ENCODE measurements at places on chromosomes 12 and 14. TPM values are rescaled to one million over a fixed set of nuclear protein-coding genes. Genes with fewer than 3 reads are reported as not detected.

The FAIM2 gene
- total RNA-seq: not detected

The ERO1A gene
- 118 TPM for total RNA-seq

The GUCY2C gene
- total RNA-seq: not detected

The CDCA3 gene
- total RNA-seq: 63.0 TPM

The TAS2R31 gene
- 1.7 TPM for total RNA-seq

The SLC25A47 gene
- total RNA-seq: 0.17 TPM

The GALNT9 gene
- 2.6 TPM for total RNA-seq

GRCh38 chr12:115306380-115306779 is 622.4 kb upstream of the TBX3 start:
- H3K4me1 ChIP-seq: no peaks in the 10 kb centered on the region
- no peak overlapping the region for H3K27ac ChIP-seq
- no peaks in the 10 kb centered on the region for H3K36me3 ChIP-seq
- H3K4me3 ChIP-seq: no peak overlapping the region
- no peak for DNase-seq

DNA sequence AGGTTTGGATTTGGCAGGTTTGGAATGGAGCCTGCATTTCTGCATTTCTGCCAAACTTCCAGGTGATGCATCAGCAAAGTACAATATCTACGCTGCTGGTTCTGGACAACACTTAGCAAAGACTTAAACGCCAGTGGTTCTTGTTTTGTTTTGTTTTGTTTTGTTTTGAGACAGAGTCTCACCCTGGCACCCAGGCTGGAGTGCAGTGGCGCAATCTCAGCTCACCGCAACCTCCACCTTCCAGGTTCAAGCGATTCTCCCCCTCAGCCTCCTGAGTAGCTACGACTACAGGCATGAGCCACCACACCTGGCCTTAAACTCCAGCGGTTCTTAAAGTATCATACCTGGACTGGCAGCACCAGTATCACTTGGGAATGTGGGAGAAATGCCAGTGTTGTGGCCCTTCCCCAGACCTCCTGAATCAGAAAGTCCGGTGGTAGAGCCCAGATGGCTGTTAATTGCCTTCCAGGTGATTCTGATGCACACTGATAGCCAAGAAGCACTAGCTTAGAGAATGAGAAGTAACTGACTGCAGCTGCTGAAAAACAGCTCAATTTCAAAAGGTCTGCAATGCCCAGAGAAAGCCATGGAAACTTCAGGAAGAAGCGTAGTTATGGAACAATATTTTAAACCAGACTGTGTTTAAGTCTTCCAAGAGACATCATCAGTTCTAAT is 114.8 kb upstream of the FOXN3 start:
- H3K4me3 ChIP-seq: no peak overlapping the region
- H3K4me1 ChIP-seq: no peaks in the 10 kb centered on the region
- DNase-seq: no peak
- H3K36me3 ChIP-seq: no peaks in the 10 kb centered on the region
- no peak overlapping the region for H3K27ac ChIP-seq

DNA sequence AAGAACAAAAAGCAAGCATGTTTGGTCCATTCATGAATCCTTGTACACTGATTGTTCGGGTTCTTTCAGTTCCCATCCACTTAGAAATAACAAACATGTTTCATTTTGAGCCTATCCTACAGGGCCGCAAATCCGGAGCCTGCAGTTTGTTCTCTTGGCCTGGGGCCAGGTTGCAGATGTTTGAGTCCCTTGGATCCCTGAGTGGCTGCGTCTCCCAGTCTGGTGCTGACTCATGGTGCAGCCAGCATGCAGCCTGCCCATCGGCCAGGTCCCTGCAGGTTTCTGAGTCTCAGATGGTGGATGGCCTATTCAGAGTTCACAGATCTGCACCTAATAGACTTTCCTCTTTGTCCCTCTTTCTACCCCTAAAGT is 1.9 kb upstream of the DYNC1H1 start:
- no peak overlapping the region for H3K27ac ChIP-seq
- peak; percentile 21 for DNase-seq
- no peak overlapping the region for H3K4me3 ChIP-seq
- peaks cover 49% of the 10 kb centered on the region for H3K4me1 ChIP-seq

DNA sequence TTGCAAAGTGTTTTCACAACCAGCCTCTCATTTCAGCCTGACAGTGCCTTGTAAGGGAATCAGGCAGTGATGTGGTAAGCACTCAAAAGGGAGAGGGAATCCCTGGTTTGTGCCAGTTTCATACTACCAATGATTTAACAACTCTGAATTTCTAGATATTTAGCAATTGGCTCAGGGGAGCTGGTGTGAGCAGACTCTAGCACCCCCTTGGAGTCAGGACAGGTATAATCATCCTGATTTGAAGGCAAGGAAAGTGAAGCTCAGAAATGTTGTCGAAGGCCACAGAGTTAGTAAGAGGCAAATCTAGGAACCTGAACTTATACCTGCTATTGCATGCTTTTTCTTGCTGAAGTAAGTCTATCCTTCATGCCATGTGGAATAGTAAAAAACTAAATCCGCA is 63.1 kb upstream of the DACT1 start:
- H3K27ac ChIP-seq: no peak overlapping the region
- no peaks in the 10 kb centered on the region for H3K36me3 ChIP-seq
- DNase-seq: no peak
- H3K4me3 ChIP-seq: no peak overlapping the region
- H3K27me3 ChIP-seq: no peaks in the 10 kb centered on the region
- H3K4me1 ChIP-seq: no peaks in the 10 kb centered on the region

DNA sequence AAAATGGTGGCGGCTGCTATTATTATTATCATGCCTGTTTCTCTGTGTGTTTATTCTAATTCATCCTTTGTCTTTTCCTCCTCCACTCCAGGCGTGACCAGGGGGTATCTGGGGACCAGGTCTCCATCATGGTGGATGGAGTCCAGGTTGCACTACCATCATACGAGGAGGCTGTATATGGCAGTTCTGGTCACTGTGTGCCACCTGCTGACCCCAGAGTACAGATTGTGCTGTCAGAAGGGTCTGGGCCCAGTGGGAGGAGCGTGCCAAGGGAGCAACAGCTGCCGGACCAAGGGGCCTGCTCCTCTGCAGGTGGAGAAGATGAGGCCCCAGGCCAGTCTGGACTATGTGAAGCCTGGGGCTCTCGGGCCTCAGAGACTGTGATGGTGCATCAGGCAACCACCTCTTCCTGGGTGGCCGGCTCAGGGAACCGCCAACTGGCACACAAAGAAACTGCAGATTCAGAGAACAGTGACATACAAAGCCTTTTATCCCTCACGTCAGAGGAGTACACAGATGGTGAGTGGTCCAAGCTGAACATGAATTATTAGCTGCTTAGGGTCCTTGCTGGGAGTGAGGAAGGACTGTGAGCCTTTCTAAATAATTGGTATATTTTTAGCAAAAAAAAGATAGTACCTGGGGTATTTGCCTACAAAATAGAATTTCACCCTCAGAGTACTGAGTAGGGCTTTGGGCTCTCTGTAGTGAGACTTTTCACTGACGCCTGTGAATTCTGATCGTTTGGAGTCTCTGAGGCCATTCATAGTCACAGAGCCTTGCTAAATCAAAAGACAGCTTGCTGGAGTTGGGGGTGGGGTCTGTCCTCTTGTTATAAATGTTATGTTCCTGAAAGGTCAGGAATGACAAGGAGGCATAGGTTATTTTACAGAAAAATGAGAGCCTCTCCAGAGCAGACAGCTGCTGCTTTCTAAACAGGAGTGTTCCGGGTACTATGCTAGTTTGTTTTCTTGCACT is 58.1 kb upstream of the SRSF5 start:
- H3K4me1 ChIP-seq: peaks cover 15% of the 10 kb centered on the region
- no peaks in the 10 kb centered on the region for H3K27me3 ChIP-seq
- DNase-seq: no peak
- no peaks in the 10 kb centered on the region for H3K36me3 ChIP-seq

GRCh38 chr14:104858811-104859426 is 6.1 kb upstream of the CEP170B start:
- H3K27ac ChIP-seq: no peak overlapping the region
- H3K36me3 ChIP-seq: no peaks in the 10 kb centered on the region
- peaks cover 5% of the 10 kb centered on the region for H3K4me1 ChIP-seq
- no peak overlapping the region for H3K4me3 ChIP-seq

DNA sequence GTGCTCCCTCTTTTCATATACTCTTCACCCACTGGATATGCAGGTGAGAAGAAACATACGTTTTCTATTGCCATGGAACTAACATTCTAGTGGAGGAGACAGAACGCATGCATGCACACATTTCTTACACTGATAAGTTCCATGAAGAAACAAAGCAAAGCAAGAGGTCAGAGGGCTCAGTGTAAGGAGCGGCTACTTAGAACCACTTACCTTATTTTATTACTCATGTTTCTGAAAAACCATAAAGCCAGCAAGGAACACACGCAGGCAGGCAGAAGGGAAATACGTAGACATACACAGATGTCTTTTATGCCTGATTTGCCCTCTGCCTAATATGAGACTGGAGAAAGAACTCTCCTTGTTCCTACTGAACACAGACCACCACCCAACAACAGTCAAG is 362.9 kb downstream of the TMEM132D start:
- H3K4me1 ChIP-seq: no peaks in the 10 kb centered on the region
- no peak for DNase-seq
- H3K27me3 ChIP-seq: no peaks in the 10 kb centered on the region
- H3K36me3 ChIP-seq: no peaks in the 10 kb centered on the region

DNA sequence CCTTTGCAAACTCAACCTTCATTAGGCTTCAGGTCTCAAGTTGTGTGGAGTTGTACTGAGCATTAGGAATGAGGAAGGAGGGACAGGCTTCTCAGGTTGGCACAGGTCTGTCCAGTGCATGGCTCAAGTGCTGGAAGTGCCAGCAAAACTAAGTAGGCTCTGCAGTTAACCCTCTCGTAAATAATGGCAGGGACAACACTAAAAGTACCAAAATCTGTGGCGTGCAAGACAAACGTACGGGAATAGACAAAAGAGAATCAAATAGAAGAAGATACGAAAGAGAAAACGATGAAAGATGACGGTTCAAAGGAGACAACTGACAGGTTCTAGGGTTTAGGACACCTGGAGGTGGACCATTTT is 612 bp downstream of the TRAPPC6B start:
- DNase-seq: no peak
- H3K27ac ChIP-seq: peak overlapping the region; percentile 90
- peaks cover 9% of the 10 kb centered on the region for H3K36me3 ChIP-seq
- H3K4me3 ChIP-seq: peak overlapping the region; percentile 74

DNA sequence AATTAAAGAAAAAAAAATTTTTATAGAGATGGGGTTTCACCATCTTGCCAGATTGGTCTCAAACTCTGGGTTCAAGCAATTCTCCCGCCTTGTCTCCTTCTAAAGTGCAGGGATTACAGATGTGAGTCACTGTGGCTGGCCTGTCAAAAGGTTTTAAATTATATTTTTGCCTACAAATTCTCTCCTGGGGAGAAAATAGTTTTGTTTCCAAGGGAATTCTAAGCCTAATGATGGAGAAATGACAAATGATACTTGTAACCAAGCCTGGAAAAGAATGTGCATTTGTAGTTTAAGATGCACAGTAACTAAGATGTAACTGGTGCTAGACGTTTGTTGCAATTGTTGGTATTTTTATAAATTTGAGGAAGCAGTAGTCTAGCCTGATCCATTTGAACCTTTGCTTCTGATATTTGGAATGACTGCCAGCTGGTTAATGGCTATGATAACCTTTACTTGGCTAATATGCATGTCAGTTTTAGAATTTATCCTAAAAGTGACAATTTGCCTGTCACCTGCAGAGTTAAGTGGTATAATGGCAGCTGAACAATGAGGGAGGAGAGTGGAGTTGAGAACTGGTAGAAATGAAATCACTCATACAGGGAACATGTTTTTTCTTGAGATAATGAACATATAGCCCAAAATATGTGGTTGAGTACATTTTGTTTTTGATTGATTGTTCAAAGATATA is 148.0 kb downstream of the FUT8 start:
- no peaks in the 10 kb centered on the region for H3K27me3 ChIP-seq
- H3K36me3 ChIP-seq: no peaks in the 10 kb centered on the region
- H3K4me3 ChIP-seq: no peak overlapping the region
- H3K27ac ChIP-seq: no peak overlapping the region
